A549 treated with CpdA at 1 μM for 4 hours (cell line): ENCODE measurements at places on chromosomes 6 and 20. TPM values are rescaled to one million over a fixed set of nuclear protein-coding genes. Genes with fewer than 3 reads are reported as not detected.

Gene ENTPD6
- total RNA-seq: 85.1 to 107 TPM (median 101 TPM) in 5 replicates

Gene MYCT1
- total RNA-seq: 0.03 to 0.10 TPM (median 0.06 TPM) in 4 of 5 replicates, not detected in the other

Gene PRPH2
- not detected in 5 replicates for total RNA-seq

Gene IYD
- total RNA-seq: 0.01 to 0.09 TPM in 2 of 5 replicates, not detected in the others

Gene PSORS1C2
- total RNA-seq: not detected in 5 replicates

Gene LHFPL5
- 0.13 to 0.22 TPM (median 0.16 TPM) in 3 of 5 replicates, not detected in the others for total RNA-seq

Gene DACT2
- 0.27 to 0.57 TPM (median 0.50 TPM) in 5 replicates for total RNA-seq

Gene HCK
- total RNA-seq: 0.06 to 0.14 TPM (median 0.10 TPM) in 4 of 5 replicates, not detected in the other

Gene NKX2-2
- not detected in 5 replicates for total RNA-seq

Gene PIM1
- total RNA-seq: 13.9 to 20.7 TPM (median 20.5 TPM) in 5 replicates

Gene TP53TG5
- not detected in 5 replicates for total RNA-seq

Gene LPIN3
- total RNA-seq: 8.7 to 13.0 TPM (median 10.4 TPM) in 5 replicates
